ENCODE measurements at places on chromosomes 5 and 9.

GRCh38 chr5:74324556-74324955, 316.0 kb downstream of the ENC1 start:
- DNase-seq: no peak

DNA sequence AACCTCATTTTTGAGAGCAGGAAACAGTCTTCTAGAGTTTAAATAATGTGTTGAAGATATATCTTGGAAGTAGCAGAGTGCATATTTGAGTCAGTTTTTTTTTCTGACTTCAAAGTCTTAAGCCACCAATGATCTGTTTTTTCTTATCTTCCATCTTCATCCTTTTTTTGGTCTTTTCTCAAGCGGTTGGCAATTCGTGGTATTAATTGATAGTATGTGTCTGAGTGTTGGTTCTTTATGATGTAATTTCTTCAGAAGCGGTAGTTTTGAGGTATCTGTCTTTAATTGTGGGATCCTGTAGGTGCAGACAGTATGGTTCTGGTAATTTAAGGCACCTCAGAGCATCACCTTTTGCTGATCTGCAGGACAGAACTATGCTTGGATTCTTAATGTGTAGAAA, 3.9 kb downstream of the CSNK1G3 start:
- no peak for DNase-seq

DNA sequence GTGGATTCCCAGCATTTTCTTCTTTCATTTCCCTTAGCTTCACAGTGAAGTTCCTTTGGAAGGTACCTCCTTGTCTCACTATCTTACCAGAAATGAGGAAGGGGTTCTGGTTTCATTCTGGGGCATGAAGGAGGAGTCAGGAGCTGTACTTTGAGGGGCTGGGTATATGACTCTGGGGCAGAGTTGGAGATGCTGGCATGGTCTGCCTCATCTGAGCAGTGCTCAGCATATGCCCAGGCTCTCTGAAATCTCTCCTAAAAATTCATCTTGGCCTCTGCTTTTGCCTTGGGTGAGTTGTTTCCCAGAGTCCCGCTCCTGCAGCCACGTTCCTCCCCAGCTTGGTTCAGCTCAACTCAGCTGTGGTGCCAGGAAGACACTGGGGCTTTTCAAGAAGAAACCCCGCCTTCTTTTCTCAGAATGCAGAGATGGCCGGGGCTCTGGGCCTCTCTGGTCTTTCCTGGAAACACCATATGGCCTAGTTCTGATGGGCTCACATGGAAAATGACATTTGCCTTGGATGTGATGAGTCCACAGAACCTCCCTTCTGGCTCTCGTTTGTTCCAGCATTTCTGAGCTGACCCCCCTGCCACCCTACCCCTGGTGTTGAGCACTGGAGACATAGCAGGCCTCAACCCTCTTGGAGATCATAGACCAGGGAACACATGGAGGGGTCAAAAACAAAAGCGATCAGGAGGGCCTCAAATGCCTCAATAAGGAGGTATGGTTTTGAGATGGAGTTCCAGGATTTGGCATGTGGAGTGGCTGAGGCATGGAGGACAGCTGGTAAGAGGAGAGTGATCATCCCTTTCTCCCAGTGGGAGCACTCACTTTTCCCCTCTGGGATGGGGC, 12.0 kb upstream of the TGFBR1 start:
- no peak for DNase-seq

GRCh38 chr9:86369810-86370209, 15.6 kb upstream of the TUT7 start:
- DNase-seq: no peak

DNA sequence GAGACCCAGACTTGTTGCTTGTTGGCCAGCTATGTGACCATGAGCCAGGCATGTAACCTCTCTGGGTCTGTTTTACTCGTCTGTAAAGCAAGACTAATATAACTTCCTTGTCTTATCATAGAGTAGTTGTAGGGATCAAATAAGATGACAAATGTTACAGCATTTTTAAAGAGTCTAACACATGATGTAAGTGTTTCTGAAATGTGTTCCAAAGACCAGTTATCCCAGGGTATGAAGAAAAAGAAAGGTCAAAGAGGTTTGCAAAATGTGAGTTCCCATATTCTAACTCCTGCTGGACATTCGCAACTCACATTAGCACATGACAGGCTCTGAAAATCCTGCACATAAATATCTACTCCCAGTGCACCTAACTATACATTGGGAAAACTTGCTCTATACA, 28.5 kb upstream of the MATR3 start:
- no peak for DNase-seq

DNA sequence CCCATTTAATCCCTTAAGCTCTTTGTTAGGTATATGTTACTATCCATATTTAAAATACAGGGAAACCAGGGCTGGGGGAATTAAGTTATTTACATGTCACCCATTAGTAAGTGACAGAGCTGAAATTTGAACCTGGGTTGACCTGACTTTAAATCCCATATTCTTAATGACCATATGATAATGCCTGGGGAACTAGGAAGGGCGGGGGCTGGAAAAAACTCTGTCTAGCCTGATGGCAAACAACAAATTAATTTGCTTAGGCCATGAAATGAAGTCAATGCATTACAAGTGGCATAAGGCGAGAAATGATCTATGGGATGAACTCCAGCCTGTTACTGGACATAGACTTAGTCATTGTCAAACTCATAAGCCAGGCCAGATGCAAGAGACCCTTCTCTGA, 325.7 kb upstream of the WWC1 start:
- DNase-seq: no peak

- DNase-seq: no peak
Measured at GRCh38 chr9:95261890-95262289, 55.6 kb downstream of the FANCC start.

- no peak for DNase-seq
Measured at GRCh38 chr5:178385496-178385890, 152.9 kb upstream of the PHYKPL start.

GRCh38 chr9:116098476-116098875, 55.1 kb upstream of the PAPPA start:
- DNase-seq: no peak

DNA sequence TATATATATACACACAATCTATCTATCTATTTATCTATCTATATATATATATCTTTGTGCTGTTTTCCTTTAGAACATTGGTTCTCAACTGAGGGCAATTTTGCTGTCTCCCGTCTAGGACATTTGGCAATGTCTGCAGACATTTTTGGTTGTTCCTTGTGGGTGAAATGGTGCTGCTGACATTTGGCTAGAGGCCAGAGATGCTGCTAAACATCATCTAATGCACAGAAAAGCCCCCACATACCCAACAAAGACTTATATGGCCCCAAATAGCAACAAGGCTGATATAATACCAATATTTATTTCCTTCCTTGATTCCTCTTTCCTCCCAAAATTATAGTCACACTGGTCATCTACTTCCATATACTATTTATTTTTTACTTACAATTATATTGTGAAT, 197.5 kb downstream of the TRPM3 start:
- DNase-seq: no peak

DNA sequence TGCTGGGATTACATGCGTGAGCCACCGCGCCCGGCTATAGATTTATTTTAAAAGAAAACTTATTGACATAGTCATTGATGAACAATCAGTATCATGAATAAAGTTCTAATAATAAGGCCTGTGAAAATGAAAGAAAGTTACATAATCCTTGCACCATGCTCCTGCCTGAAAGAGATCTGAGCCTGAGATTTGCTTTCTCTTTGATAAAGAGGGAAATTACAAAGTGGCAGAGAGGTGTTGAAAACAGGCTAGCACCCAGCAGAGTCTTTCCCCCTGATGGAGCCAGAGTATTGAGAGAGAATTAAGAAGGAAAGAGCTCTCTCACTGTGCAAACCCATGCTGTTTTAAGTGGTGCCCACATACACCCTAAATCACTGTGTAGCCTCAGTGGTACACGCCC, 37.2 kb downstream of the SLC6A7 start:
- no peak for DNase-seq

- DNase-seq: peak; percentile 71
Measured at GRCh38 chr9:98101868-98102273, 17.2 kb downstream of the TRIM14 start.

DNA sequence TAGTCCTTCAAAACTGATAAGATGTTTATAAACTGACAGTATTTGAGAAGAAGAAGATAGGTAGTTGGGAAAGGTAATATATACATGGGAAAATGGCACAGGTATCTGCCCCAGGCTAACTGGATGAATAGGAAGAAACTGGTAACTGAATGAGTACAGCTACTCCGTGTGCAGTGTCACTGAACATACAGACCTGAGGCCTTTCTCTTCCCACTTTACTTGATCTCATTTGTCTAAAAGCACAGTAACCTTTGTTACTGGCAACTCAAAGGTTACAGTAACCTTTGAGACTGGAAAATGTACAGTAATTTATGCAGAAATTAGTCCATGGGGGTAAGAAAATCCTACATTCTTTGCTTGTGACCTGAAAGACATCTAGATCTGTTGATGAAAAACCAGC, 735.0 kb upstream of the RIOK2 start:
- DNase-seq: no peak

GRCh38 chr9:114488398-114489129, 16.7 kb downstream of the WHRN start:
- DNase-seq: no peak

- no peak for DNase-seq
Measured at GRCh38 chr9:125551781-125552180, 155.2 kb downstream of the MAPKAP1 start.

GRCh38 chr9:1100945-1101344, 50.8 kb downstream of the DMRT2 start:
- no peak for DNase-seq

DNA sequence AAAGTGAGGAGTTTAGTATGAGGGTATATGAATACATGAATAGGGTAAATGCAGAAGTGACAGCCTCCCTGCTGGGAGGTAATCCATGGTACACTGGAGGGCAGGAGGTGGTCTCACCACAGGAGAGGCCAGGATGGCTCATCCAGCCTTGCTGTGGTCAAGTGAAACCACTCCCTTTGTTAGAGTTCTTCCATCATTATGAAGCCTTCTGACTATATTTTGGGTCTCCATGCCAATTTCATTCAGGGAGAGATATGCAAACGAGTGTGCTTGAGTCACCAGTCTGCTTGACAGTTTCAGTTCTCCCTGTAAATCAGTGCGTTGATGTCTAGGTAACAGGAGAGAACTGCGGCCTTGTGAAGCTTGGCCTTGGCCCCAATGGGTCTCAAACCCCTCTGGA, 16.4 kb downstream of the PPP3R2 start:
- no peak for DNase-seq

DNA sequence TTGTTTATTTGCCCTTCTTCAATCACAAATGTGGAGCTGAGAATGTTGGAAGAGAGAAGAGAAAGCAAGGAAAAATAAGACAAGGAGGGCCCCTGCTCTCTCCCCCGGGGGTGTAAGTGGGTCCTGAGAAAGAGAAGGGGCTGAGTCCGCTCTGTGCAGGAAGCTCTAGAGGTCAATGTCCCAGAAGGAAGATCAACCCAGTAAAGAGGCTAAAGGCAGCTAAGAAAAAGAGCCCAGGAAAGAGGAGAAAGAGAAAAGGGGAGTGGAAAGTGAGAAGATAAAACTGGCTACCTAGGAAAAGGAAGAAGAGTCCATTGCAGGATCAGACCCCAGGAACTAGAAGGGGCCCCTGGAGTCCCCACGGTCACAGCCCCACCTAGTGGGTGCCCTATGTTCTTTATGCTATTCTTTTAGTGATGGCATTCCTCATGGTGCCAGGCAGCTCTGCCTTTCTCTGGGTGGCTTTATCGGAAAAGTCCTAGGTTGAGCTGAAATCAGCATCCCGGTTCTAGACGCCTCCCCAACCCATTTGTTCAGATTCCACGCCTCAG, 583.4 kb downstream of the ACTL7B start:
- DNase-seq: no peak

DNA sequence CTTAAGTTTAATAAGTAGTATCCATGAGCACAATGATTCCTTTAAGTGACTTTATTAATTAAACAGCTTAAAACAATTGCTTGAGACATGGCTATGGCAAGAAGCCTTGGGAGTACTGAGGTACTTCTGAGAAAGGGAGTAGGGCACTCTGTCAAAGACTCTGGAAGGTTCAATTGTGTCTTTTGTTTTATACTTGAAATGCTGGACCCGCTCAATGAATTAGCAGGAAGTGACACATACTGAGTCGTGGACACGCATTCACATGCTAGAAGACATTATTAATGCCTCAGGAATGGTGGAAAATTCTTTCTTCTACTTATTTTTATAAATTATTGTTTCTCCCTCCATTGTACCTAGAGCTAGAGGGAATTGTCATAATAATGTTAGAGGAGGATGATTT, 347.3 kb upstream of the ZNF608 start:
- no peak for DNase-seq

- DNase-seq: no peak
Measured at GRCh38 chr9:90880669-90881068, 79.0 kb downstream of the SYK start.
